Cerebellar nuclear complex (tissue), 1 donor: ENCODE measurements at places on chromosomes 6 and 20.

DNA sequence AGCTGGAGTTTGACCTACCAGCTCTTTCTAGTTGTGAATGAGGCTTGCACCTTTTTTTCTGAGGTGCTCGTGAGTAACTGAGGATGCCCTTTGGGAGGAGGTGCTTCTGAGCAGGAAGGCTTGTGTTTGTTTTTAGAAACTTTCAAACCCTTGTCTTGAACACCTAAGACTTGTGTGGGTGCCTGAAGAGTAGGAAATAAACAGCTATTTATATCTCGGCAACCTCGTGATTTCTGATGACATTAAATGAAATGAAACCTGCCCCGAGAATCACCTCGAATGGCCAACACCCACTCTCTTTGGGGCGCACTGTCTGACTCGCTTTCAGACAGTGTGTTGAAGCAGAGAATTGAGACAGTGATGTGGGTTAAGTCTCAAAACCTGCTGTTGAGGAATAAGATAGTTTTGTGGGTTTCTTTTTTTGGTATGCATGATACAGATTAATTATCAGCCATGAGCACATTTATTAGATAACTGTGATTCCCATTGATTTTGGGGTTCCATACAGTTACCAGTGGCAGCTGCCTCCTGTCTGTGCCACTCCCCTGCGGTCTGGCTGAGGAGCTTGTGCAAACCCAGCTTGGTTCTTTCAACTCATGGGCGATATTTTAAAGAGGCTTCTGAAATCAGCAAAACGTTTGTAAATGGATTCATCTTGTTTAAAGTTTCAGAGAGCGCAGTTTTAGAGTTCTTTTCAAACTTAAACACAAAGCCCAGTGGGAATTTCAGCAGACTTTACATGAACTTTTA lies 8.4 kb downstream of the IRF4 start:
- DNase-seq, result no peak

- DNase-seq, result no peak
These were observed 969.7 kb downstream of the KIF16B start for GRCh38 chr20:15603506-15603905.

DNA sequence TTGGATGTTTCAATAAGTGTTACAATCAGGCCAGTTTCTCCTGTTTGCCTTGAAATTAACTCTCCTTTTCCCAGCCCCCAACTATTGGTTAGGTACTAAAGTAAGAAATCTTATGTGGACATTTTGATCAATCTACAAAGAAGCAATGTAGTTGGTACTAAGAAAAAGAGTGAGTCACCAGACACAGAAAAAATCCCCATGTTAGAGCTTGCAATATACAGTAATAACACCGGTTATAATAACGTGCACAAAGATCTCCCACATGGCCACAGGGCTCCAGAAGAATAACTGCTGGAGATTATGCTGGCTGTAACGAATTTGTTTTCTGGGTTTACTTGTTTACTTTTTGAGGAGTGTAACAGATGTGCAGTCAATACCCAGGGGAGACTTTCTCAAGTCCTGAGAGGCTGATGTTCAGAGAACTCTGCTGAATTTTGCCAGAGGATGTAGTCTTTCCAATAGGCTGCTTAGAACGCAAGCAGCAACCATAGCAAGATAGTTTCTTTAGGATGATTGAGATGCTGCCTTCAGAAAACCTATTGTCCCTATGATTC lies 166.2 kb upstream of the SPACA1 start:
- no peak for DNase-seq

- DNase-seq, result no peak
These were observed 1.9 kb downstream of the SGK1 start for GRCh38 chr6:134315974-134316441.

- no peak for DNase-seq
These were observed 580.3 kb upstream of the GJE1 start for GRCh38 chr6:141552463-141552862.

DNA sequence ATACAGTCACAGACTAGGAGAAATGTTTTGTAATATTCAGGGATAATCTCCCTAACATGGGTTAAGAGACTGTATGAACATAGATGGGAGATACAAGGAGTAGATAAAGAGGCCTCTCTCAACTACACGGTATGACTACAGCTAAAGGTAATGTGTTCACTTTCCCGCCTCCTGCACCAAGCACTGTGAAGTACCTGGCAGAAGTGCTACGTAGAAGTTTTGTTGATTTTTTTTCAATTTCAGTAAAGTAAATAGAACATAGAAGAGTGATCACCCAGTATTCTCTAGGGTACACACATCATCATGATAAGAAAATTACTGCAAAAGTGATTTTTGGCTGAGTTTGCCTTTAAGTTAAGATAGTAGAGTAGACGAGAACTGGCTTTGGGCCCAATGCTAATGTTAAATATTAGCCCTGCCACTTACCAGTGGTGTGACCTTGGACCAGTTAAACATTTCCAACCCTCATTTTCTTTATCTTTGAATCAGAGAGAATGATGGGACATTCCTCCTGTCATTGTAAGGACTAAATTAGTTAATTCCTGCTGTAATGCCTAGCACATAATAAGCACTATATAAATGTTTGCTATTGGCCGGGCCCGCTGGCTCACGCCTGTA lies 183.6 kb downstream of the COL9A1 start:
- no peak for DNase-seq

- DNase-seq, result no peak
These were observed 65.4 kb downstream of the HIVEP2 start for GRCh38 chr6:142879527-142879926.
